ENCODE measurements at places on chromosomes 16 and 17. TPM values are rescaled to one million over a fixed set of nuclear protein-coding genes. Genes with fewer than 3 reads are reported as not detected.

RND2 gene
- 0.54 TPM for polyA plus RNA-seq

PYDC1 gene
- not detected for polyA plus RNA-seq

DNA sequence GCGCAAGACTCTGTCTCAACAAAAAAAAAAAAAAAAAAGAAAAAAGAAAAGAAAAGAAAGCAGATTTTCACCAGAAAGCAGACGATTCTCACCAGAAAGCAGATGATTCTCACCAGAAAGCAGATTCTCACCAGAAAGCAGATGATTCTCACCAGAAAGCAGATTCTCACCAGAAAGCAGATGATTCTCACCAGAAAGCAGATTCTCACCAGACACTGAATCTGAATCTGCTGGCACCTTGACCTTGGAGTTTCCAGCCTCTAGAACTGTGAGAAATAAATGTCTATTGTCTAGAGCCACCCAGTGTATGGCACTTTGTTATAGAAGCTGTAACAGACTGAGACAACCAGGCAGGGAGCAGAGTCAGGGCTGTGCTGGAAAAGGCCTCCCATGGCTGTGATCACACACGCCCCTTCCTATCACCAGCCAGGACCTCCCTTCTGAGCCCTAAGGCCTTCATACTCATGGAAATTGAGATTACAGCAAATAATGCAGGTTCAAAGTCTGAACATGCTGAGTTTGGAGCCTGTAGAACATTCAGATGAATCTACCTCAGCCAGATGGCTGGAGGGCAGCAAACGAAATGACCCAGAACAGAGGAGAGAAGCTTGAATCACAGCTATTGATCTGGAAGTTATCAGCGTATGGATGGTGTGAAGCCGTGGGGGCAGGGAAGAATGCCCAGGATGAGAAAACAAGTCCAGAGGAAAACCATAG lies 309.3 kb downstream of the SLC39A11 start:
- no peaks in the 10 kb centered on the region for H3K36me3 ChIP-seq
- no peak overlapping the region for H3K27ac ChIP-seq
- no peak overlapping the region for H3K4me3 ChIP-seq
- H3K27me3 ChIP-seq: no peaks in the 10 kb centered on the region

MPP2 gene
- 1.2 TPM for polyA plus RNA-seq

GRCh38 chr17:59375857-59376256 lies 44.4 kb downstream of the YPEL2 start:
- no peak for DNase-seq
- peaks cover 18% of the 10 kb centered on the region for H3K4me1 ChIP-seq
- no peak overlapping the region for H3K4me3 ChIP-seq

CACNG5 gene
- polyA plus RNA-seq: not detected

ZFP3 gene
- 2.6 TPM for polyA plus RNA-seq

DNA sequence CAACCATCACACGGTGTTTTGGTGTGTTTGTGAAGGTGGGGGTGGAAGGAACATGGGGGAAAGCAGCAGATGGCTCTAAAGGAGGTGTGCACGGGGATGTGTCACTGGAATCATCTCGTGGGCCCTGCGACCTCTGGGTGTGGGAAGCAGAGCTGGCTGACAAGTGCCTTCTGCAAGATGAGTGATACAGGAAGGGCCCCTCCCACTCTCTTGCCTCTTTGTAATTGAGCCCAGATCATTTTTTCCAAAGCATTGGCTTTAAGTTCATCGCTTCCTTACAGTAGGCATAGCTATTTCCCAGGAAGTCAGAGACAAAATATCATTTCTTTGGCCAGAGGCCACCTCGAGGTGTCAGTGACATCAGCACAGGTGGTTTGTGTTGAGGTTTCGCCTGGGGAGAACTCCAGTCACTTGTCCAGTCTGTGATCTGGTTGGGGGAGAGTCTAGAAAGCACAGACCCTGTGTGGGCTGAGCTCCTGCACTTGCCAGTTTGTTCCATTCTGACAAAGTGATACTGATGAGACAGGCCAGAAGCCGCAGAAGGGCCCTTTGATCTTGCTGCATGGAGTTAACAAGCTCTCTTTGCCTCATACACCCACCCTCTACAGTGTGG lies 20.6 kb upstream of the SNTB2 start:
- peak; percentile 61 for DNase-seq
- peak overlapping the region; percentile 51 for H3K27ac ChIP-seq
- H3K27me3 ChIP-seq: no peaks in the 10 kb centered on the region

DNA sequence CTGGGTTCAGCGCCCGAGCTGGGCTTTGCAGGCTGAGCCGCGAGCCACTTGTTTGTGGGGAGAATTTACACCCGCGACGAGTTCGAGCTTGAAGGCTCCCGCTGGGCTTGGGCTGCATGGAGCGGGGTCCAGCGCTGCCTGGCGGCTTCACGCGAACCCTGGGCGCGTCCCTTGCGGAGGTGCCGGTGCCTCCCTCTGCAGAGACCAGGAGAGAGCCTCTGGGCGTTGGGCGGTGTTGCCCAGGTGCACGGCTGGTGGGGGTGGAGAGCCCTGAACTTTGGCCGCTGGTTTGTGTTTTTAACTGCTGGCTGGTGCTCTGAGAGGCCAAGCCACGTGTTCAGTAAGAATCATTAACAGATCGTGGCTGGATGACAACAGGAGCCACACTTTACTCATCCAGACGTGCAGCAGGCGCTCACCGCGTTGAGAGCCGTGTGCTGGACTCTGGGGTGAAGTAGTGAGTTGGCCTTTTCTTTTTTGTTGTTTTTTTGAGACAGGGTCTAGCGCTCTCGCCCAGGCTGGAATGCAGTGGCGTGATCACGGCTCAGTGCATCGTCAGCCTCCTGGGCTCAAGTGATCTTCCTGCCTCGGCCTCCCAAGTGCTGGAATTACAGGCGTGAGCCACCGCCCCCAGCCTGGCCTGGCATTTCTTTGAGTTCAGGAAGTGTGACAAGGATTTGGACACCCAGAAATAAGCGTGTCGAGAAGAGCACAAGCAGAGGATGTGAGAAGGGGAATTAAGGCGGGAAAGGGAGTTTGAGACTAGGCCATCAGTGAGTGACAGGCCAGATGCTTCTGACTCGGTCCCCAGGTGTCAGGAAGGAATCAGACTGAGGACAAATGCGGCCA lies 827 bp downstream of the CDK10 start:
- H3K4me1 ChIP-seq: peaks cover 6% of the 10 kb centered on the region
- H3K4me3 ChIP-seq: peak overlapping the region; percentile 94
- H3K27ac ChIP-seq: peak overlapping the region; percentile 67
- peak; percentile 34 for DNase-seq

DNA sequence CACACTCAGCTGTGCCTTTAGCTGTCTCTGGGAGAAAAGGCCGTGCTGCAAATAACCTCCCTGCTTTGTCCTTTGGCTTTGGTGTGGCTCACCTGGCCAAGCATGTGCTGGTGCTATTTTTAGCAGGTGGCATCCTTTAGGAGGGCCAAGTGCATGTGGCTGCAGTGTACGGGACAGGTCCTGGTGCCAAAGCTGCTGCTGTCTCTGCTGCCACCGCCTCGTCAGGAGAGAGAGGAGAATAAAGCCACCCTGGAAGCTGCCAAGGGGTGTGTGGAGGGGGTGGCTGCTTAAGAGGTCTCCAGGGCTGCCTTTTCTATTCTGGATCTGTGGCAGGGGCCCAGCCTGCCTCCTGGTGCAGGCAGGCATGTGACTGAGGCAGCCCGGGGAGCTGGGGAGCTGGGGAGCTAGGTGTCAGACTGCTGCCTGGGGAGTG lies 6.2 kb downstream of the AKAP1 start:
- H3K27ac ChIP-seq: no peak overlapping the region
- no peak for DNase-seq
- peaks cover 2% of the 10 kb centered on the region for H3K4me1 ChIP-seq
- no peaks in the 10 kb centered on the region for H3K27me3 ChIP-seq

DNA sequence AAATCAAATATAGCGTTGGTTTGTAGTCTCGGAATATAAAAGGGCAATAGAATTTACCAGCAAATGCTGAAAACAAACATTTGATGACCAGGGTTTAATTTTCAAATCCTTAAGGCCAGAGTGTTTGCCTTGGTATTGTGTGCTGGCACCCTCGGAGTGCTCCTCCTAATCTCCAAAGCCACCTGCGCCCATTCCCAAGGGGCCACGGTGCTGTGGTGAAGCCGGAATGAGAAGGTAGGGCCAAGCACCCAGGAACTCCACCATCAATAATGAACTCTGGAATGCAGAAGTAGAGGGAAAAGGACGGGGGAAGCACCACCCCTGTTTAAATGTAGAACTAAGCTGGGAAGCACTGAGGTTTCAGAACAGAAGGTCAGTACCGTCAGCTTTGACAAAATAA lies 51.9 kb downstream of the COG7 start:
- H3K4me1 ChIP-seq: peaks cover 2% of the 10 kb centered on the region
- H3K4me3 ChIP-seq: no peak overlapping the region
- no peak for DNase-seq
- peaks cover 10% of the 10 kb centered on the region for H3K36me3 ChIP-seq

STX1B gene
- polyA plus RNA-seq: 4.2 TPM

Data from fibroblast of lung (primary cell).